NCI-H2029 treated with DMSO at 0.1 percent for 48 hours (cell line): ENCODE measurements at places on chromosomes 1 and 21.

DNA sequence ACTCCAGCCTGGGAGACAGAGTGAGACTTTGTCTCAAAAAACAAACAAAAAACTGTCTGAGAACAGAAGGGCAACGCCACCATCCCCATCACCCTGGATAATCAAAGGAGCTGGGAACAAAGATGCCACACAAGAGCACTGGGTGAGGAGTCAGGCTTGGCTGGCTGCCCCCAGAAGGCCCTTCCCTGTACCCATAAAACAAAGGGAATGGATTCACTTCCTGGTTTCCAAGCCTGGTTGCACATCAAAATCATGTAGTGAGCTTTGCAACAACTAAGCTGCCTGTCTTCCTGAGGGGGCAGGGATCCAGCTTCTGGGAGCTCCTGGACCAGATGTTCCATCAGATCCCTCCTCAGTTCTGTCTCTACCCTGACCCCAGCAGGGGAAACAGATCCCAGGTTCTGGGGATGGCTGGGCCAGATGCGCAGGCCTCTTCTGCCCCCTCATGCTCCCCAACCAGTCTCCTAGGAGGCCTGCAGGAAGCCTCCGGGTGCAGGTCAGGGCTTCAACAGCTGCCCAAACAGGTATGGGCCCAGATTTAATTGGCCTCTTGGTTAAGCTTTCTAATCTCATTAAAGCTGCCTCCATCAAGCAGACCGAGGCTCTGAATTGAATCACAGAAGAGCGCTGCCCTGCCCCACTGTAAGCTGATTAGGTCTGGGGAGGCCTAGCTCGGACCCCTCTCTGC is 97.8 kb downstream of the MRPL37 start:
- peak; percentile 47 for DNase-seq

- DNase-seq, result no peak
Observed at GRCh38 chr1:241615043-241615974, 24.9 kb downstream of the CHML start.

DNA sequence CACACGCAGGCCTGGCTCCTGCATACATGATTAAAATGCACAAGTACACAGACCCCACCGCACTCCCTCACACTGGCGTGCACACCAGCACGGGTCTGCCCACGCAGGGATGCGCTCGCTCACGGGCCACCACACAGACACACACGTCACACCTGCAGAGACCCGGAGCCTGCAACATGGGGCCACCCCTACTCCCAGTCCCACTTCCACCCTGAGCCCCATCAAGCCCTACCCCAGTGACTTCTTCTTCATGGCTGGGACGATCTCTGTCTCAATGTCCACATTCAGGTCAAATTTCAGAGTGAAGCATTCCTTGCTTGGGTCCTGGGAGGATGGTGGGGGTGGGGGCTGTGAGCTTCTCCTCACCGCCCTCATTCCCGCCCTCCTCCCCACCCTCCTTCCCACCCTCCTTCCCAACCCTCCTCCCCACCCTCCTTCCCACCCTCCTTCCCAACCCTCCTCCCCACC is 8.9 kb upstream of the TNFRSF25 start:
- DNase-seq, result no peak

DNA sequence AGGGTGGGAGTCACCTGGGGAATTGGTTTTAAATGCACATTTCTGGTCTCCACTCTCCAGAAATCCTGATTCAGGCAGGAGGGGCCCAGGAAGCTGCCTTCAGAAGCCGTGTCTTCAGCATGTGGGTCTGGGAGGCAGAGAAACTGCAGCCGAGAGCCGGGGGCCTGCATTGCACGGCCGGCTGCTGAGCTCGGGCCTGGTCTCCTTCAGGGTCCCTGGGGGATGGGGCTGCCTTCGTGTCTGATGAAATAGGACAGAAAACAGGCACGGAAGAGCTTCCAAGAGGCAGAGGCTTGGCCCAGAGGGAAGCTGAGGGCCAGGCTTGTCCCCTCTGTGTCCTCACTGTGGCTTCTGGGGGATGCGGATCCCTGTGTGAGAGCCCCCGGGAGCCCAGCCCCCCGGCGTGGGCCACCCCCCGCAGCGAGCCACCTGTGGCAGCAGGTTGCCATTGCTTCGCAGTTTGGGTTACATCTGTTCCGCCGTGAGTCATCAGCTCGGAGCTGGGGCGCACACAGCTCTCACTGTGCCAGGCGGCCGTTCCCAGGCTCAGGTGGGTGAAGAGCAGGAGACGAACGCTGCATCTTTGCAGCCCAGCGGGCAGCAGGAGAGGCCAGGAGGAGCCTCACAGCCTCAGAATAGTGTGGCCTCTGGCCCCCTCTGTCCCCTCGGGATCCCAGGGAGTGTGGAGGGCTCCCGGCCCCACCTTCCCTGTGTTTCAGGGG is 72.4 kb downstream of the AJAP1 start:
- no peak for DNase-seq

GRCh38 chr1:110006516-110006915 is 22.0 kb downstream of the AHCYL1 start:
- DNase-seq, result no peak

DNA sequence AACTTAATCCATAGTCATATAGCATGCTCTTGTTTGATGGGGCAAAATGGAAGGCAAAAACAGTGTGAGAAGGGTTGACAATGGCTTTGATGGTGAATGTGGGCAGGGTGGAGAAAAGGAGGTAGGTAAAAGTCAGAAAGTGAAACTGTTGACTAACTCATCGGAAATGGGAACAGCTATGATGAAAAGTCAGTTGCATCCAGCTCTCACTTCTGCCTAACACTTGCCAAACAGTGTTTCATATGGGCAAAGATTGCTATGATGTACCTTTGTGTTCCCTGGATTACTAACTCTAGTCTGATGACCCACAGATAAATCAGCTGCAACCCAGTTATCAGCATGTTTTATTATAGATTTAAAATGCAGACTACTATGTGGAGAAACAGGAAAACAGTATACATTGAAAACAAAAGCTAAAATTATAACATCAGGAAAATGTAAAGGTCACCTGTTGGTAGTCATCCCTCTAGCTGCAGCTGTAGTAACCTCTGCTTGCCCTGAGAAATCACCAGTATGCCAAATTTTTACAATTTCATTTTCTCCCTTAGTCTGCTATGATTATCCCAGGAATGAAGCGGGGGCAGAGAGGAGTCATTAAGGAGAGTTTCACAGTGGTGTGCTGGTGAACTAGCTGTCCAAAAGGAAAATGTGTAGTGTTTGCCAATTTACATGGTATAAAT is 11.7 kb downstream of the TNFSF18 start:
- DNase-seq, result no peak

DNA sequence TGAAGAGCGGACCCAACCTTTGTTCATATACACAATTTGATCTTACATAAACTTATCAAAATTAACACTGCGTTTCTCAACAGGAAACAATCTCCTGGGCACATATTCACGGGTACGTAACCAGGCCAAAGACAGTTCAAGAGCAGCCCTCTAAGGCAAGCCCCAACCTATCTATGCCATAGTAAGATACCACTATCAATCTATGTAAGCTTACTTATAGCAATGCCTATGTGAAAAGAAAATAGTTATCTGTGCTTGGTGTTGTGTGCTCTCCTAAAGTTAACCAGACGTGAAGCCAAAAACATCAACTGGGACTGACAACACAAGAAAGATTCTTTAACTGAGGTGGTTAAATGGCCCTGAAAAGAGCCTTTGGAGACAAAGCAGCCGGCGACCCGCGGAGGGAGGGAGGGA is 49.4 kb upstream of the BOLA1 start:
- DNase-seq, result no peak

GRCh38 chr1:25922971-25923552 is 16.8 kb upstream of the STMN1 start:
- no peak for DNase-seq

DNA sequence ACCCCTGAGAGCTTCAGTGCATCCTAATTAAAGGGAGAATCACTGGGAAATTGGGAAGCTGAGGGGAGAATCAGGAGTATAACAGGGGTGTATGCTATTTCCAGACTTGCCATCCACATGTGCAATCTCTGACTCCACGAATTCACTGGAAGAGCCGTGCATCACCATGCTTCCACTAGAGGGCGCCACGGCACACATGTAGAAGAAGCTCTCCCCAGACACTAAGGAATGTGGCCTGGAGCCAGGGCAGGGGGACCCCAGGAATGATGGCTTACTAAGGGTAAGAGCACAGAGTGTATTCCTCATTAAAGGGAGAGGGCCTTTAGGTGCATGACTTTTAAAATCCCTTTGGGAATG is 81.5 kb downstream of the ABCA4 start:
- DNase-seq, result peak; percentile 42

GRCh38 chr1:62194651-62195544 is at the start of gene L1TD1:
TSS of gene L1TD1 (plus strand) at chr1:62194849. CDS start at chr1:62206629, 11,780 bp downstream.
- no peak for DNase-seq

GRCh38 chr1:79663916-79664315 is 657.4 kb upstream of the ADGRL4 start:
- no peak for DNase-seq

GRCh38 chr1:168865850-168866620 is 137.0 kb upstream of the DPT start:
- DNase-seq, result no peak
